Activated CD4-positive, alpha-beta T cell treated with anti-CD3 and anti-CD28 coated beads, Interleukin-2, amount 10 ng/mL, durations not matched to agents 7 days and 5 days (primary cell): ENCODE measurements at places on chromosomes 7 and 10.

DNA sequence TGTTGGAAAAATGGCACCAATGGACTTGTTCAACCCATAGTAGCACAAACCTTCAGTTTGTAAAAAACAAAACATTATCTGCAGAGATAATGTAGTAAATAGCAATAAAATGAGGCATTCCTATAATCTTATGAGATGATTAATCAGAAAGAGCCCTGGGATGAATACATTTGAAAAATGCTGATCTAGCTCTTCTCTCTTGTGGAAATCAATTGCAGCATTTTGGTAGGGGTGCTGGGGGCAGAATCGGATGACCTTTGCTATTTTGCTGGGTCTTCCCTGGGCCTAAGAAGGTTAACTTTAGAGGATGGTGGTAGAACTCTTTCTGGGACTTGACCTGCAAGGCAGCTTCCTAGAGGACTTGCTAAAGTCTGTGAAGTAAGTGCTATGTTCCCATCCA lies 163.5 kb downstream of the ADRA2A start:
- DNase-seq = no peak

DNA sequence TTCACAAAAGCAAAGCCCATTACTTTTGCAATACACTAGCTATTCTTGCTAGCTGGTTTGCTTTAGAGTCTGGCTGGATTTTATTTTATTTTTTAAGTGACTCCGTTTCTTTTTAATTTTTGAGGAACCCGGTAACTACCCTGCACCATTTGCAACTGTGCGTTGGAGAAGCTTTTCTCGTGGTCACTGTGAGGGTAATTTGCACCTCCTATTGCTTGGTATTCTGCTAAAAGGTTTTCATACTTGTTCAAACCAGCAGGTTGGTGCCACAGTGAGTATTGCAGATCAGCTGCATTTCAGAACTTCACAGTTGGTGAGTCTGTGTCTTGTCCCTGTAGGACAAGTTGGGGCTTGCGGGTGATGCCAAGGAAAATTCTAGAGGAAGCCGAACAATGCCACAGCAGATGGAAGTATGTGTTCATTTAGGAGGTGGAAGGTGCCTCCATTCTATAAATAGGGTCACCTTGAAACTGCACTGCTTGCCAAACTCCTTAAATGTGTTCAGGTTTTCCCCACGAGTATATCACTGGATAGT lies 3.9 kb upstream of the NMT2 start:
- no peak for DNase-seq

DNA sequence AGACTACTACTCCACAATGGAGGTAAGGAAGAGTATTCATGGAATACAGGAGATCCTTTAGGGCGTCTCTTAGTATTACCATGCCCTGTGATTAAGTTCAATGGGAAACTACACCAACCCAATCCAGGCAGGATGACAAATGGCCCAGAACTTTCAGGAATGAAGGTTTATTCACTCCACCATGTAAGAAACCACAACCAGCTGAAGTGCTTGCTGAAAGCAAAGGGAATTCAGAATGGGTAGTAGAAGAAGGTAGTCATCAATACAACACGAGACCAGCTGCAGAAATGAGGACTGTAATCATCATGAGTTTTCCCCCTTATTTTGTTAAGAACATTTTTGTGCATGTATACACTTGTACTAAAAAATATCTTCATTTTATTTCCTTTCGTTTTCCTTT lies 76.6 kb downstream of the GPR37 start:
- DNase-seq = no peak

GRCh38 chr7:5827755-5828154 lies 46.3 kb upstream of the RNF216 start:
- DNase-seq = peak; percentile 62

DNA sequence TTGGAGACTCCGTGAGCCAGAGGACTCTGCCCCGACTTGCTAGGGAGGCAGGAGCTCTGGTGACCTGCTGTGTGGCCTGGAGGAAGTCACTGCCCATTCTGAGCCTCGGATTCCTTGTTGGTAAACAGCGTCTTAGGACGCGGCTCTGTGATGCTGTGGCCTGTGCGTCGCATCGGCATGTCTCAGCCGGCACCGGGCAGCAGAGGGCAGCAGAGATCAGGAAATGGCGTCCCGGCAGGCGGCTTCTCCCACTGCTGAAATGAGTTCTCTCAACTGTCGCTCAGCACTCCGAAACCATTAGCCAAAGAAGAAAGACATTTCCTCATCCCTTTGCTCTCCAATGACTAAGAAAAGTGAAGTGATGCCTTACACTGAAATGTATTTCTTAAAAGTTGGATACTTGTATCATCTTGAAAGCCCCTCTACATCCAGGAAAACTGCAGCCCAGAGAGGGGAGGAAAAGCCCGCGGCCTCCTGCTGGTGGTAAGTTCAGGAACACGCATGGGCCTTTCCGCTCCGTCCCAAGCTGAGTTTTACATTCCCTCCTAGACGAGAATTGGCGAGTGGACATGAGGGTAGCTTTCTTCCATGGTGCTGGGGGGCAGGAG lies 91.7 kb downstream of the WDR11 start:
- DNase-seq = peak; percentile 77

DNA sequence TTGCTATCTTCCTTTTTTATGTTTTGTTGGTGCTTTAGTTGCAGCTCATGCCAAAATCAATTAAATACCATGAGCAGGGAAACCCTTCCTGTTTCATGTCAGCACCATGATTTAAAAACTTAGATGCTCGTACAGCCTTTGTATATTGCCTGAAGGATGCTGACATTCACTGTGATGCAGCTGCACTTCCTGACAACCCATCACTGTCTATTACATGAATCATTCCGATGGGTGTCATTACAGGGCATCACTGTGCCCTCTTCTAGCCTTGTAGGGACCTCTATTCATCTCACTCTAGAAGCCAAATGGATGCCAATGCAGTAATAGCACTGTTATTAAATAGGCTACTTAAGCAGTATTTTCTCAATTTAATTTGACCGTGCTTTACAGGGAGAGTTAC lies 18.3 kb upstream of the ITGB1 start:
- no peak for DNase-seq

GRCh38 chr7:120981888-120982615 lies 6.5 kb upstream of the CPED1 start:
- no peak for DNase-seq

GRCh38 chr7:81407094-81407493 lies 362.8 kb downstream of the HGF start:
- DNase-seq = no peak

- no peak for DNase-seq
Measured at GRCh38 chr10:18043148-18044006, 91.7 kb downstream of the SLC39A12 start.

- DNase-seq = no peak
Measured at GRCh38 chr7:425794-426188, 93.9 kb downstream of the PDGFA start.

GRCh38 chr7:126804604-126805003 lies 448.1 kb downstream of the GRM8 start:
- no peak for DNase-seq

- DNase-seq = no peak
Measured at GRCh38 chr10:30550967-30551815, 78.4 kb downstream of the LYZL2 start.

GRCh38 chr10:75210282-75211006 lies at the start of gene VDAC2:
TSS of gene VDAC2 (plus strand) at chr10:75210796. CDS start at chr10:75211159, 363 bp downstream.
- peak; percentile 94 for DNase-seq

DNA sequence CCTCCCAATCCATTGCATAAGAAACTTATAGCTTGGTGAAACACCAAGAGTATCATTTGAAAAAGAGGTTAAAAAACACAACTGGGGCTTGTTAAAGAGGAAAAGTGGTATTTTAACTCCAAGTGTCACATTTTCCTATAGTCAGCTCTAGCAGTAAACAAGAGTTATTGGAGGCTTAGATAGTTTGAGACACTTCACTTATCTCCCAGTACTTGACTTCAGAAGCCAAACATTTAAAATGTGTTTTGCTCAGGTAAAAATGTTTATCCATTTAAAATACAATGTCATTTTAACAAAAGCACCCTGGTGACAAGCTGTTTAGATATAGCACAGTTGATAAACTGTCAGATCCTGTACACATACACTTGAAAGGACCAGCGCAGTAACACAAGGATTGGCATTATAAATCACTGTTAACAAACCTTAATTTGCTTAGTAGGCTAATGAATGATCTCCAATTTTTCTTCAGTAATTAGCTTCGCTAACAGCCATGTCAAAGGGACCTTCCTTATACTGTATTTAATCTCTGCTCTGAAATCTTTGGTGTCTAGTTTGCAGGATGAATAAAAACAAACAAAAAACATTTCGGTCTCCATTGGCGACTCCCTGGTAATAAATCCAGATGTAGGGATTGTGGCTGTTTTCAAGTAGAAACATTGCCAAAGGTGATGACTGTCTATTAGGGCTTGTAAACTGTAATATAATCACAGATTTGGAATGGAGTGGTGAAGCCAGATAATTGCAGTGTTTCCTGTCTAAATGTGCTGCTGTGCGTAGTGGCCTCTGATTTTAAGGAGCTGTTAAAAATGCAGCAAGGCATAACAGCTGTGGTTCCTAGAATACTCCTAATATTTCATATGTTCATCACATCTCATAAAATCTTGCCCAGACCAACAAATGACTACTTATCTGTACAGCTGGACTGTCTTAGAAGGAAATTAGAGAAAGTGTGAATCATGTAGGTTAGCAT lies 545.1 kb downstream of the AUTS2 start:
- no peak for DNase-seq

GRCh38 chr10:80465451-80465835 lies 11.3 kb downstream of the TSPAN14 start:
- no peak for DNase-seq

GRCh38 chr7:106982415-106982814 lies 62.1 kb upstream of the PRKAR2B start:
- no peak for DNase-seq

DNA sequence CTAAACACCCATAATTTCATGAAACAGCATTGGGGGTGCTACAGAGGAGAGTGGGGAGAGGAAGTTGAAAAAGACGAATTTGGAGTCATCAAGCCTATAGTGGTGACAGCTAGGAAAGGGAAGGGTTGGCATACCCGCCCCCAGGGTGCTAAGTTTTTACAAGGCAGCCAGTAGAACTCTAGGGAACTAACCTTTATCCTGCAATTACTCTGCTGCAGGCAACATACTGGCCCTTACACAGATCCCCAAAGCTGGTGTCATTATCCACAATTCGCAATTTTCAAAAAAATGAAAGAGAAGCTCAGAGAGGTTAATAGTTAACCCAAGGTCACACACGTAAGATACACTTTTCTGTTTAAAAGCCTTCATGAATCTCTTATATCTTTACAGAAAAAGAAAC lies 14.2 kb upstream of the SLC35B4 start:
- no peak for DNase-seq

- DNase-seq = peak; percentile 74
Measured at GRCh38 chr7:144812379-144813283, 23.2 kb downstream of the TPK1 start.

DNA sequence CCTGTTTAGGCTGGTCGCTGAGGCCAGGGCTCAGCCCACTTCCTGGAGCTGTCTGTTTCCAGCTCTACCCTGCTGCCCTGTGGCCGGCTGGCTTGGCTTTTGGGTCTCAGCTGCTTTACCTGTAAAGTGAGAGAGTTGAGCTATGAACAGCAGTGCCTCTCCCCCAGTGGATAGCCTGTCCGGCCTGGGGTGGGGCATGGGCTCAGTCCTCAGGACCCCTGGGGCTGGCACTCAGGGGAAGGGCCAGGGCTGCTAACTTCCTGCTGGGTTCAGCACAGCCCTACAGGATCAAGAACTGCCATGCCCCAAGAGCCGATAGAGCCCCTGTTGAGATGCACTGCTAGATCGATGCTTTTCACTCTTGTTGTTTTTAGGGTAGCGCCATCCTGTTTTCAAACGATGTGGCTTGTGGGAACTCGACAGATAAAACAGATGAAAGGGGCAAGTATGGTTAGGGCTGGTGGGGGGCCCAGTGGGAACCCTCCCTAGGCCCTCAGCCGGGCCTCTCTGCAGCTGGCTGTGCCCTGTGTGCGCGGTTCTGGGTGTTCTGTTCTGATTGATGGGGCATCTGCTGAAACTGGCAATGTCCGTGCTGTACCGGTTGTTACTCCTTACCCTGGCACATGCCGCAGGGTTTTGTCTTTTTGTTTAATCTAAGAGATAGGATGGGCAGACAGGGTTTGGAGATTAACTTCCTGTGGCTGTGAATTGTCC lies 10.0 kb upstream of the SFRP5 start:
- DNase-seq = peak; percentile 25

- no peak for DNase-seq
Measured at GRCh38 chr10:67607472-67607871, 88.5 kb downstream of the CTNNA3 start.

DNA sequence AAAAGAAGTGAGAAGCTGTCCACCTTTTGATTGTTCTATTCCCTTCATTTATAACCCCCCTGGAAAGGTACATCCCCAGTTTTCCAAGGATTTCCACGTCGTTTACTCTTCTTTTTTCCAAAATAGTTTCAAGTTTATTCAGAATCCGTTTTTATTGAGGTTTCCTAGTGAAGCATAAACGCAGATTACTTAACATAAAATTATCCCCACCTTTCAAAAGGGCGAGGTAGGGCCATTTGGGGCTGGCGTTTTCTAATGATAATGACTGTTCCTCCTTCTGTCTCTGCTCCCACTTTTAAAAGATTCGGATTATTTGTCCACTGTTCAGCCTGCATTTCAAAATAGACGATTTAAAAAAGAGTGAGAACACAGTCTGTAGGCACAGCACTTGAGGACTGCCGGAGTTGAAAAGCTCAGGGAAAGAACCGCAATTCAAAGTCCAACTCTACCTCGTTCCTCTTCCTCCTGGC lies 165.2 kb upstream of the PPP1R3A start:
- DNase-seq = no peak
